Stimulated activated CD8-positive, alpha-beta memory T cell treated with anti-CD3 and anti-CD28 coated beads, Interleukin-15, amount 100 ng/mL, for 1 hour (primary cell): ENCODE measurements at places on chromosomes 2 and 18.

- DNase-seq, result no peak
These were observed 216.7 kb downstream of the GLI2 start for GRCh38 chr2:120952318-120952717.

- DNase-seq, result no peak
These were observed 51.1 kb upstream of the ARHGAP15 start for GRCh38 chr2:143078104-143078503.

DNA sequence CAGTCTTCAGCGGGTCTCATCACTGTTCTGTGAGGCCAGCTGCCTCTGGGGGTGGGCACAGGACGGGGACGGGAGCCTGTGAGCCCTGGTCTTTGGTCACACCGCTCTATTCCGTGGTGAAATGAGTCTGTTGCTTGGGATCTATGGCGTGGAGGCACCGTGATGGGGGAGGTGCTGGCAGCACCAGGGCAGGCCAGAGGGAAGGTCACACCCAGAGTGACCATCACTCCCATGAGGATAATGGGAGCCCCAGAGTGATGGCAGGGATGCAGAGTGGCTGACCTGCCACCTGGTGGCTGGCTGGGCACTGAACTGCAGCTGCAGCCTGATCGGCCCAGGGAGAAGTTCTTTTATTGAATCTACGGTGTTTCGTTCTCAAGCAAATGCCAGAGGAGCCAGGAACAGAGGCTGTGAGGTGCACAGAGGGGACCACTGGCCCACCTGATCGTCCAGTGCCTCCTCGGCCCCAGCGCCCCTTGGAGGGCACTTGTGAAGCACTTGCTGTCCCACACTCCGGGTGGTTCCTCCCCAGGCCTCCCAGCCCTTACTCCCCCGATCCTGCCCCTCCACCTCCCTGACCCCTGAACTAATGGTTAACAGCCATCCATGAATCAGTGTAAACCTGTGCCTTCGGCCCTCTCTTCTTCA, 17.9 kb downstream of the KCNIP3 start:
- no peak for DNase-seq

DNA sequence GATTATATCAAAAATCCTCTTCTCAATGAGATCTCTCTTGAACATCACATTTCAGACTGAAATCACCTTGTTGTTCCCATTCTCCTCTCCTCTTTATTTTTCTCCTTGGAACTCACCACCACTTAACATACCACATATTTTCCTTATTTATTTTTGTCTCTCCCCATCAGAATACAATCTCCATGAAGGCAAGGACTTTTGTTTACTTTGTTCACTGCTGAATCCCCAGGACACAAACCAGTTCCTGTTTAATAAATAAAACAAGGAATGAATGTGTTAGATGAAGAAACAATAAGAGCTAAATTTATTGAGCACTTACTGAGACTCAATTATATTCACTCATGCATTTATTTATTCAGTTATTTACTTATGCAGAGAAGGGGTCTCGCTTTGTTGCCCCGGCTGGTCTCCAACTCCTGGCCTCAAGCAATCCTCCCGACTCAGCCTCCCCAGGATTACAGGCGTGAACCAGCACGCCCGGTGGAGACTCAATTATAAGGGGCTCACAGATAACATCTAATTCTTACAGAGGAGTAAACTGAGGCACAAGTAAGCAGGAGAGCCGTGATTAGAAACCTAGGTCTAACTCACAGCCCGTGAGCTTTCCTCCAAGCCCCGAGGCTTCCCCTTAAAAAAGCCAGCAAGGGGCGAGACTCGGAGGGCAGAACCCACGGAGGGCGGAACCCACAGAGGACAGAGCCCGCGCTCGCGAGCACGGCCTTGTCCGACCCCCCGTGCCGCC, 616 bp upstream of the TAF1B start:
- no peak for DNase-seq

GRCh38 chr2:10564876-10565445, 116.8 kb upstream of the ODC1 start:
- DNase-seq, result no peak

- DNase-seq, result no peak
These were observed 45.1 kb downstream of the RPL31 start for GRCh38 chr2:101047075-101047766.

DNA sequence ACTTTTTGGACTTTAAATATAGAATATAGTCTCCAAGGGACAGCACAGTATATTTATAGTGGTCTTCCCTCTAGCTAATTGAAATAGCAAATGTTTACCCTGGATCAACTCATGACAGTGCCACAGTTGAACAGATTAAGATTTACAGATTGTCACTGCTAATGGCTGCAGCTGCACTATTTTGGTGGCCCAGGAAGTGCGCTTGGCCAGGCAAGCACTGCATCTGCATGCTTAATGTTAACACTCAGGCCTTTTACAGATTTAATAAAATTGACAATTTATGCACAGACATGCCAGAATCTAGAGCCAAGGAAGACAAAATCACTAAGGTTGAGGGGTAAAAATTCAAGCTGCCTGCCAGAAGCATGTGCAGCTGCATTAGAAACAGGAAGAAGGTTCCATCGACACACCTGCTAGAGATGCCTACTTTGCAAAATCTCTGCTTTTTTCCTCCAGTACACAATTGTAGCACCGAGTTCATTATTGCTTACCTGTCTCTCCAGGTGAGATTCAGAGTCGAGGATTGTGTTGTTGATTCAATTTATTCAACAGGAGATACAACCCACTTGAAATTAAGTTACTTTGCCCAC, 1042.3 kb upstream of the NRXN1 start:
- no peak for DNase-seq

DNA sequence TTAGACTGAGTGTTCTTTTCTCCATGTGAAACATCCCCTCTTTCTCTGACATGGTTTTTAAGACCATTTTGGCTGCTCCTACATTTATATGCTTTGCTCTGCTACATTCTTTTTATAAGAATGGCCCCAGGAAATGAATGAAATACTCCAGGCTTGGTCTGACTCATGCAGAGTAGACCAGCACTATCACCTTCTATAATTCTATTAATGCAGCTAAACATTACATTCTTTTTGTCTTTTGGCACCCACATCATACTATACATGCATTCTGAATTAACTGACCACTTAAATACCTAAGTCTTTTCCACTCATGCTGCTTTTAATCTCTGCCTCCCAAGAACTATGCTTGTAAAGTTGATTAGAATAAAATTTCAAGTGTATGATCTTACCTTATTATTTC, 94.1 kb downstream of the AAK1 start:
- DNase-seq, result no peak

DNA sequence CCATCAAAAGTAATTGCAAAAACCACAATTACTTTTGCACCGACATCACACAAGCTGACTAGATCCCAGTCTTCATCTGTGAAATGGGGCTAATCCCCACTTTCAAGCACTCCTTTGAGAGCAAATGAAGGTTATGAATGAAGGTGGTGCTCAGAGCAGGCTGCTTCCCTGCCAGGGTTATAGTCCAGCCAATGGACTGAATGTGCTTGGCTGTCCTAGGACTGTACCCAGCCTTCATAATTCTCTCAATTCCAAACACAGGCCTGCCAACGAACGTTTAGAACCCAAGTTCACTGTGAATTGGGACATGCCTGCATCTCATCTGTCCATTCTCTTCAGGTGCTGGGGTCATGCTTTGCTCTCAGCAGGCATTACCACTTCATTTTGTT, 27.8 kb upstream of the ICOS start:
- no peak for DNase-seq

DNA sequence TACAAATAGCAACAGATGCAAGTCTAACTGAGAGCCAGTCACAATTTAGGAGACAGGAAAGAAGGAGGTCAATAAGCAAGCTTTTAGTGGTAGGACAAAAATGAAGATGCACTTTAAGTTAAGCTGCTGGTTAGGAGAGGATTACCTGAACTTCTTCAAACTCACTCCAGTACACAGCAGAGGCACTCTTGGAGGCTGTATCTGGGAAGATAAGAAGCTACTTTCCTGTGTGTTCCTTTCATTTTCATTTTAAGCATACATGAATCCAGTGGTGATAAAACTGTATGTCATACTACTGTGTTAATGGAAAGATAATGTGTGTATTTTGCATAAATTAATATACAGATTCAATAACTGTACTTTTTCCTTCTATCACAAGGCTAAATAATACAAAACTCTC, 49.6 kb downstream of the HYCC2 start:
- DNase-seq, result no peak

DNA sequence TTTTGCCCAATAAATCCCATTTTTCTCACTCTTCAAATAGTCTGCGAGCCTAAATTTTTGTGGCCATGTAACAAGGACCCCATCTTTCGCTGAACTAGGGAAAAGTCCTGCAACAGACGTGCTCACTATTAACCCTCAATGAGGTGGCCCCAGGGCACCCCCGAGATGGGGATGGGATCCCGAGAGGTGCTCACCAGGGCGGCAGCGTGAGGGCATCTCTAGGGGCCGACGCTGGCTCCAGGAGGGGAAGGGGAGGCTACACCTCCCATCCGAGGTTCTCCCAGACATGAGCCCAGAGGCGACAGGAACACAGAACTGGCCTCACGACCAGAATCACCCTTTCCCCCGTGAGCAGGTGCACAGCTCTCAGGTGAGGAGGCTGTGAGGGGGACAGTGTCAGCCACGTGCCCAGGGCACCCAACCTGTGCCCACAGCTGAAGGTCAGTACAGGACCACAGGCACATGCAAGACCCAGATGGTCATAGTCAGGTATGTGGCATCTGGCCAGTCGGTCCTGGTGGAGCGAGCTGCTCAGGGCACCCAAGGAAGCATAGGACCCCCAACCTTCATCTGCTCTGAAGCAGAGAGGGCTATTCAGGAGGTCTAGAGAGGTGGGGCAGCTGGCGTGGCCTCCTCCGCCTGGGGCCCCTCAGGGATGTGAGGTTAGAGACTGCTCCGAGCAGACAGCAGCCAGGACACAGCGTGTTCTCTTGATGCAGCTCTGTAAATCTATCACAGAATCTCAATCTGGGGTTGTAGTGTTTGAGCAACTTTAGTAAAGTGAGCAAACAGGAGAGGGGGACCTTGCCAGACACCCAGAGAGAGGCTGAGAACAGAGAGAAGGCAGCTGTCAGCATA, 62.8 kb downstream of the PXDN start:
- DNase-seq, result no peak

GRCh38 chr2:121527009-121527682, 3.5 kb upstream of the RNU4ATAC start:
- DNase-seq, result no peak

GRCh38 chr2:207238831-207239701, 73.3 kb upstream of the KLF7 start:
- DNase-seq, result no peak

DNA sequence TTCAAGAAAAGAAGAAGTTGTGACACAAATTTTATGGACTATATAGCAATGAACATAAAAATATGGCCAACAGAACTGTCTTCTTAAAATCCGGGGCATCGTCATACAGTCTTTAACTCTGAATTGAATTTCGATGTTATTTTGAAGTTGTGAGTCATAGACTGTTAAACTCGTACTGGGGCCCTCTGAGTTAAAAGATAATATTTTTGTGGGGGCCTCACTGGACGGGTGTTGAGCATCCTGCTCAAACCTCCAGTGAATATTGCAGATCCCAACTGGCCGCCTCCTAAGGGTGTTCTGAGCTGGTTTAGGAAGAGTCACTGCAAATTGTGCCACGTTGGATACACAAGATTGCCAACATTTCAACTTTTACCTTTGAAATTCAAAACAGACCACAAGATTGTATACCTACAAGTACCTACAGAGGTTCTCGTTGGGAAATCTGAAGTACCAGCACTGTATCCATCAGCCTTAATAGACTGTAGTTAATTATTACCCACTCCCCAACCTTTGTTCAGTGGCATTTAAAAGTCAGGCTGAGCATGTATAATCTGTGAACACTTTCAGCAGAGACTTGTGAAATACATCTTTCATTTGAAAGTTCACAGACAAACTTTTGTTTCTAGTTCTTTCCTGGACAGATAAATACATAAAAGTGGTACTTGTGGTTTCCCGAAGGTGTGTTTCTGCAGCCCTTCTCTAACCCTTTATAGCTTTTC, 27.8 kb downstream of the KLHL23 start:
- no peak for DNase-seq

DNA sequence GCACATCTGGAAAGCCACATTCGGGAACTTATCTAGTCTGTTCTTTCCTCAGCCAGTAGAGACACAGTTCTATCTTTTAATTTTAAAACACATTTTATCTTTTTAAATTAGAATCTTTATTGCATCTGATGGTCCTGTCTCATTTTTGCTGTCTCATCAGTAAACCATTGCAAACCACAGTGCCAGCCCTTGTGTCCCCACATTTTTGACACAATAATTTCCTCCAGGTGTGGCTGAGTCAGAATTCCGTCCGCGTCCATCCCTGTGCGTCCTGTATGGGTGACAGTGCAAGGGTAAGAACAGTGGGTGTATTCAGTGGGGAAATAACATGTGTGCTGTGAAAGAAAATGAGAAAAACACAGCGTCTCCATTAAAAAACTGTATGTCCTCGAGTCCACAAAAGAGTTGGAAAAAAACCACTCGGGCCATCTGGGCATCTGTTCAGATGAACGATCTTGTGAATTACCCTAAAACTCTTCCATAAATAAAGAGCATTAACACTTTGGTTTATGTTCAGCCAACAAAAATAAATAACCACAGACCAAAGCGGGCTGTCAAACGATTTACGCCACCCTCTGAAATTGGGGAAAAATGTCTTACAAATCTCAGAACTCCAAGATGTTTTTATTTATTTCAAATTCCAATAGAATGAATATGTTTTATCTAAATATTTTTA, 137.3 kb downstream of the ZNF516 start:
- DNase-seq, result no peak

- no peak for DNase-seq
These were observed 84.5 kb downstream of the LONRF2 start for GRCh38 chr2:100237770-100238169.

DNA sequence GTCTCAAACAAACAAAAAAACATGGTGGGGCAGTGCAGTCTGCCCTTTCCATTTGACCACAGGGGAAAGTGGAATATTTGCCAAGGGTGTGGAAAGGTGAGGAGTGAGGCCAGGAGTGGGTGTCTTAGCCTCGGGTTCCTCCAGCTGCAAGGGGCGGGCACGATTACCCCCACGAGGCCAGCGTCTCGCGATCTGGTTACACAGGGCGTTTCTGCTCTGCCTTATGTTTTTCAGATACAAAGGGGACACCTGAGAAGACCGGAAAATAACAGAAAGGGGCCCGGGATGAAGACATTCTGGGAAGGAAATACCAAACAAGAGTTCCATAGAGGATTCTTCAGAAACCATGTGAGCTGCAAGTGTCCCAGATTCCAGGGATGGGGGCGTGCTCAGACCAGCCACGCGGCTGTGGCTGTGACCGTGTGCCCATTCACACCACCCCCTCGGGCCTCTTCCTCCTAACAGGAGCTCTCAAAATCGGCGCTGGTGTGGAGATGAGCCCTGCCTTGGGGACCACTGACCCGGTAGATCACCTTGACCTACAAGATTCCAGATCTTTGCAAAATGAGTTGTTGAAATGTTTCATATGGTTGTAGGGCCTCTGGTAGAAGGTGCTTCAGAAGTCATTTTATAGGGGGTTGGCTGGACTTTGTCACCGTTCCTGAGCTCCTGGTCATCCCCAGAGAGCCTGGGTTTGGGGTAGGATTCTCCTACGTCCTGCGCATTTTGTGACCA, 34.2 kb downstream of the FAM178B start:
- no peak for DNase-seq
